ENCODE measurements at places on chromosomes 12 and 14.

DNA sequence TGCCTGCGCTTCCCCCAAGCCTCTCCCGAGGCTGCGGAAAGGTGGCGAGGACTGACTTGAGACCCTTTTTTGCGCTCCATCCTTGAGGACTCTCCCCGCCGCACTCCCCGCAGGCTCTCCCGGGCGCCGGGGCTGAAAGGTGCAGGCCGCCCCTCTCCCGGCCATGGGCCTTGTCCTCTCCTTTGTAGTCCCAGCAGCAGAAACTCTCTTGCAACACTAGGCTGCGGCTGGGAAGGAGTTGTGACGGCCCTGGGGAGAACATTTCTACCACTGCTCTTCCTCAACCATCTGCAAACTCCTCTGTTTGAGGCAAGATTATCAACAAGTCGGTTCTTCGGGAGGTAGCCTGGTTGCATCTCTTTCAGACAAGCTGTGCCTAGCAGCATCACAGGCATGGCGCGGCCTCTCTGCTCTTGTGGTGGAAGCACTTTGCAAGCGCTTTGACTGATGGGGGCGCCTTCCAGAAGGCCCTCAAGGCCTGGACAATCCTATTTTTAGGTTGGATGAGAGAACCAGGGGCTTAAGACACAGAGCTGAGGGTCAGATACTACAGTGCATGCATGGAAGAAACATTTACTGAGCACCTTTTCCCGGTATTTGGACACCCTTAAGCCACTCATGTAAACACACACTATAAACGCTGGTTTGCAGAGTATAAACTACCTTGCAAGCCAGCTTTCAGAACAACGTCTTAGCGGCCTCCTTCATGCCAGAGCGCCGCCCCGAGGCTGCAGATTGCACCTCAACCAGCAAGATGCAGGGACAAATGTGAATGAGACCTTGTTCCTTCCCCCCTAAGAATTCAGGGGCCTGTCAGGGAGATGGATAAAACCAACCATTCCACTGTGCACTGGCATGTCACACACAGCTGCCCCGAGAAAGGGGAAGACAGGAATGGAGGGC is 1.2 kb upstream of the PRIMA1 start:
- DNase-seq = no peak

GRCh38 chr12:85621041-85621440 is 215.2 kb downstream of the RASSF9 start:
- DNase-seq = no peak

DNA sequence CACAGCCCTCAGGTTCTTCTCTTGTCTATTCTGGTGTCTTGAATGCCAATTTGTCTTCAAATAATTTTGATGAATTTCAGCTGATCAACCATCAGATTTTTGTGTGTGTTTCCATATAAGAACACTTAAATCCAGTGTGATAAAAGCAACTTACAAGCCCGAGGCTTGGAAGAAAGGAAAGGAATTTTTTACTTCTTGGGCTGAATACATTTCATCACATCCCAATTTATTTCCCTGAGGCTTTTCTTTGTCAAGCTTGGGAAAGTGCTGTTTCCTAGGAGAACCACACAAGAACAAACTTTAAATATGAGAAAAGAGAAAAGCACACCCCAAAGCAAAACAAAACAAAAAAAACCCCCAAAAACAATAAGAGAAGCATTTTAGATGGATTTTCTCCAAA is 26.6 kb downstream of the GPRC5D start:
- DNase-seq = no peak

GRCh38 chr14:73394317-73394716 is 64.0 kb downstream of the NUMB start:
- DNase-seq = no peak

DNA sequence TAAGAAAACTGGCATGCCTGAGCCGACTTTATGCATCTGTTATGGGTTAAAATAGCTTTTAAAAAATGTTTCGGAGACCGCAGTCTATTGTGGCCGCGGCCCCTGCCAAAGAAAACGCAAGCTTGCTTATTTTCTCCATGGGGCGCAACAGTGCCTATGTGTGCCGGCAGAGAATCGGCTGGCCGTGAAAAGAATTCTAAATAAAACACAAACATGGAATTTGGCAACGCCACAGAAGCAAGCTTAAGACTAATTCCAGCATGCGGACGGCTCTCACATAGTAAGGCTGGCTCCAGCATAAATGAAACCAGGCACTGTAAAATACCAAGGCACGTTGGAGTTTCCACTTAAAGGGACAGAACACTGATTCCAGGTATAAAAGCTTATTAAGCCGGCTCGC is 56.7 kb downstream of the BCL11B start:
- DNase-seq = no peak

All from effector memory CD8-positive, alpha-beta T cell (primary cell).